ENCODE measurements at places on chromosomes 1 and 21.

DNA sequence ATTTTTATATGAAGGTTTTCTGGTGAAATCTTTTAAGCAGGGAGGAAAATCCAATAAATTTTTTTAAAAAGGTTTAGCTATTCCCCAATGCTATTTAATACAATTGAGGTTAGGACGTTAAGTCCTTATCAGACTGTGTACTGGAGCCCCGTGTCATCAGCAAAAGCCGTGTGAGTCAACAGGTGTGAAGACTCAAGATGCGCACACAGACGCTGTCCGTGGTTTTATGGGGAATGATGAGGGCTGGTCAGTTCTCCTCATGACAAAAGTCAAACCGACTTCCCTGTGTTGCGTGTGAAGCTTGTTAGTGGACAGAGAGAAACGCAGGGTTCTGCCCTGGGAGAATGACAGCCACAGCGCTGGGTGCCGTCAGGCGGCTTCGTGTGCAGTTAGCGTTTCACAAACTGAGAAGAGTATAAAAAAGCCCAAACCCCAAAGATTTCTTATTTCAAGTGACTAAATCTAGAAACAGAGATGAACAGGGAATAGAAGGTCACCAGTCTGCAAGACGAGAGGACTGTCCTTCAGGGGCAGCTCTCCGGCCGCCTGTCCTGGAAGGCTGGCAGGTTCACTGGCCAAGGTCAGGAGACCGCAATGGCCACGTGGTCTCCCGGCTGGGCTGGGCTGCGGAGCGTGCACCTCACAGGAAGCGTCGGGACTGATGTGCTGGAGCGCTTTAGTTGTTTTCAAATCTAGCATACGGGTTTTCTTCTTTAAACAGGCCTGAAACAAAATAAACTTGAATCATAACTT lies 22.4 kb downstream of the PTTG1IP start:
- no peak for DNase-seq

DNA sequence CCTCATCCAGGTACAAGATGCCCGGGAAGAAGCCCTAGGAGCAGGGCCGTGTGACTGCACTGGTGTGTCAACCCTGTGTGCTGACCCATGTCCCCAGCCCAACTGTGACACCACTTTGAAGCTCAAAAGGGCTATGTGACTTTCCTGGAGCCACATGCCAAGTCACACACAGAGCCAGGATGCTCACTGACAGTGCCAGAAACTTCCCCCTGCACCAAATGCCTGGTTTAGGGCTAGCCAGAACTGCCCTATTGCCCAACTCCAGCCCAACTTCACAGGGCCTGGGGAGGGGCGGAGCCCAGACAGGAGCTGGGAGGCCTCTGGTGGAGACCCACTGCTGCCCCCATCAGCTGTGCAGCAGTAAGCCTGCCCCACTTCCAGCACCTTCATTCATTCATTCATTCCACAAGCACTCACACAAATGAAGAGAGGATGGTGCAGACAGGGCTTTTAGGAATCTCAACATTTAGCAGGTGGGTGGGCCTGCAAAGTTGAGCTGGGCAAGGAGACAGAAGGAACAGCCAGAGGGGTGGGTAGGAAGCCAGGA lies 36.7 kb downstream of the KCNQ4 start:
- DNase-seq: no peak

- DNase-seq: peak; percentile 27
Measured at GRCh38 chr1:38454749-38455441, 404.7 kb downstream of the RRAGC start.

DNA sequence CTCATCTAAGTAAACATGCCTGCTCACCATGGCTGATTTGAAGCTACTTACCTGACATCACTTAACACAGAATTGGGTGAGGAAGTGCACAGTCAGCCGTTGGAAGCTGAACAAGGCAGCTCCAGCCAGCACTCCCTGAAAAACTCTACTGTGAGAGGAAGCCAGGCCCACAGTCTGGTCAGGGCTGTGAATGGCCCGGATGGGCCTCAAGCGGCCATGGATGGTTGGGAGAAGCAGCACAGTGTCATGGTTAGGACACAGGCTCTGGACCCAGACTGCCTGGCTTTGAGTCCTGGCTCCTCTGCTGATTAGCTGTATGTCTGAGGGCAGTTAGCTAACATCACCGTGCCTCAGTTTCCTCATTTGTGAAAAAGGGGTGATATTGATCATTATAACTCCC lies 267.8 kb downstream of the GRIK3 start:
- DNase-seq: no peak

- no peak for DNase-seq
Measured at GRCh38 chr1:112251766-112252506, 144.1 kb upstream of the CTTNBP2NL start.

- no peak for DNase-seq
Measured at GRCh38 chr1:214500340-214501055, 50.9 kb downstream of the PTPN14 start.

- DNase-seq: no peak
Measured at GRCh38 chr1:159205225-159205624, 550 bp downstream of the ACKR1 start.

DNA sequence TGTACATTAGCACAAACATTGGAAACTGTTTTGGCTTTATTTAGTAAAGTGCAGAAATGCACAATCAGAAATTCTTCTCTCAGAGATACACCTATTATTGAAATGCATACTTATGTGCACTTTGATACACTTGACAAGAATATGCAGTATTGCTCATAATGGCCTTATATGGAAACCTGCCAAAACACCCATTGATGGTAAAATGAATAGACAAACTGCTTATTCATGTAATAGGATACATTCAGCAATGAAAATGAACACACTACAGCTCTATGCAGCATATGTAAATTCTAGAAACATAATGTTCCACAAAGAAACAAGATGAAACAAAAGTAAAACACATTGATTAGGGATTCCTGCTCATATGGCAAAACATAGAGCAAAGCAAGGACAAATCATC lies 223.9 kb downstream of the S1PR1 start:
- DNase-seq: no peak

DNA sequence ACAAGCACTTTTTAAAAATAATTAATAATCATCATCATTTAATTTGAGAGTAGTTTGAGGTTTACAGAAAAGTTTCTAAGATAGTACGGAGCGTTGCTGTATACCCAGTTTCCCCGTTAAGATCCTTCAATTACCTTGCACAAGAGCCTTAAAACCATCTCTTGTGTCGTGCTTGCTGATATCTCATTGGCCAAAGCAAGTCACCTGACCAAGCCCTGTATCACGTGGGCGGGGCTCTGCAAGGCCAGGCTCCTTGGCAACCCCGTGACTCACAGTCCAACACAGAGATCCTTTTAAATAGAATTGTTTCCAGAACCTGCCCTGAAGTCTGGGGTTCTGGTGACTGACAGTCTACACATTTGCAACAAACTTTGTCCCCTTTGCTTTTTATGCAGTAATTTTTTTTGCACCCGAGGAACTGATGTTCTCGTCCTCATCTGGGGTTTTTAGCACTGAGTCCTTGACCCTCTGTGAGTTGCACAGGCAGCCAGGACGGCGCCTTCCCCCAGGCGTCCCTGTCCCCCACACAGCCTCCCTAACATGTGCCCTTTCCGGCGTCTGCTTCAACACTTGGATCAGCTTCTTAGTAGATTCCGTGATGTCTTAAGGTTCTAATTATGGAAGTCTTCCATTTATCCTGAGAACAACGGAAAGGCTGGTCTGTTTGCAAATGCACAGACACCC lies 183.3 kb upstream of the TMEM51 start:
- no peak for DNase-seq

DNA sequence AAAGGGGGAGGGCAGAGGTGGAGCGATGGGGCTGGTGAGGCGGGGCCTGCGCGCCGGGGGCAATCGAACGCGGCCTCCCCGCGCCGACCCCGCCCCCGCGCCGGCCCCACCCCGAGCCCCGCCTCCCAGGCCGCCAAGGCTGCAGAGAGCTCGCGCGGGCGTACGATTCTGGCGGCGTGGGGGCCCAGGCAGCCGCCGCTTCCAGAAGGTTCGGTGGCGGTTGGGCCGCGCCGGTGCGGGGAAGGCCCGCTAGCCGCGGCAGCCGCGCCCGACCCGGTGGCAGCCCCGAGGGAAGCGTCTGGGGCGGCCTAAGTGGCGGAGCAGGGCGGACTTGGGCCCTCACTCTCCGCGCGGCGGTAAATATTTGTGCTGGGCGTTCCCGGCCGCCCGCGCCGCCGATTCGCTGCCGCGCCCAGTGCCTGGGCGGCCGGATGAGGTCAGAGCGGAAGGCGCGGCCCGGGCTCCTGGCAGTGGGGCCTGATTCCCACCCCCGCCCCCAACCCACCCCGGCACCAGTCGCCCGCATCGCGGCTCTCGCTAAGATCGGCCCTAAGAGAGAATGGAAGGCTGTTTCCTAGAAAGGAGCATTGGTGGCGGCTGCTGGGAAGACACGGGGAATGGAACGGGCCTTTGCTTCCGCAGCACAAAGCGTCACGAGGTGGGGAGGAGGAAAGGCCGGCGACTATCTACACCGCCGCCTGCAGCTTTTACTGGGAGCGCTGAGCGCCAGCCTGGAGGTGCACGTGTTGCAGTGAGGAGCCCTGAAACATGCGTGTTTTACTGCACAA lies at the start of gene ACOT7:
Gene ACOT7, minus strand, starts transcription at position 368 of the 788 bp plus-strand sequence. CDS start 368 bp downstream, outside the sequence.
- peak; percentile 66 for DNase-seq

DNA sequence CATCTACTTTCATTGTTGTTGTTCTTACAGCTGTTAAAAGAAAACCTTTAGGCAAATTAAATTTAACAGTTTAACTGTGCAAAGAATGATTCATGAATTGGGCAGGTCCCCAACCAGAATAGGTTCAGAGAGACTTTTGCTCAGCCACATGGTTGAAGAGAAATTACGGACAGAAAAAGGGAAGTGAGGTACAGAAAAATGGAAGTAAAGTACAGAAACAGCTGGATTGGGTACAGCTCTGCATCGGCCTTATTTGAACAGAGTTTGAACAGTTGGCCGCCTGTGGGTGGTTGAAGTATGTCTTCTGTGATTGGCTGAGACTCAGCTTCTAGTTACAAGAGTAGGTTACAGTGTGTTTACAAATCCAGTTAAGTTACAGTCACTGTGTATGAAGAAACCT lies 210.1 kb downstream of the FGGY start:
- no peak for DNase-seq

- DNase-seq: no peak
Measured at GRCh38 chr1:78437941-78438340, 52.8 kb upstream of the PTGFR start.
